ENCODE measurements at places on chromosomes 11 and 22.

DNA sequence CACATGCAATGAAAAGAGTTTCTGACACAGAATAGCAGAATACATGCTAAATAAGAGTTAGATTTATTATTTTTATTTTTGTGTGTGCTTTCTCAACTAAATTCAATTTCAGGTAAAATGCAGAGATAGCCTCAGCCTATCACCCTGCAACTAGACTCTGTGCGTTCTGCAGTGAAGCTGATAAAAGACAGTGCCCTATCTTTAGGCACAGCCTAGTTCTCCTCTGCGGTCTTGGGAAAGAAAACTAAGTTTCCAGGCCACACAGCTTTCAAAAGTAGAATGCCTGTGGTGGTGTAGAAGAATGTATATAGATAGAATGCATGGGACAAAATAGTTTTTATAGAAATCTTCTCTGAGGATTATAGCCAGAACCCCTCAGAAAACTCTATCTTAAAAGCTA lies 12.0 kb upstream of the MMP1 start:
- no peaks in the 10 kb centered on the region for H3K4me1 ChIP-seq
- no peak overlapping the region for H3K27ac ChIP-seq
- no peaks in the 10 kb centered on the region for H3K27me3 ChIP-seq
- no peaks in the 10 kb centered on the region for H3K36me3 ChIP-seq
- no peak overlapping the region for H3K4me3 ChIP-seq
- DNase-seq: no peak

GRCh38 chr11:121082670-121083069 lies 18.4 kb upstream of the TECTA start:
- no peaks in the 10 kb centered on the region for H3K27me3 ChIP-seq
- H3K4me1 ChIP-seq: no peaks in the 10 kb centered on the region
- peaks cover 10% of the 10 kb centered on the region for H3K36me3 ChIP-seq
- no peak overlapping the region for H3K4me3 ChIP-seq
- DNase-seq: no peak
- H3K27ac ChIP-seq: no peak overlapping the region

DNA sequence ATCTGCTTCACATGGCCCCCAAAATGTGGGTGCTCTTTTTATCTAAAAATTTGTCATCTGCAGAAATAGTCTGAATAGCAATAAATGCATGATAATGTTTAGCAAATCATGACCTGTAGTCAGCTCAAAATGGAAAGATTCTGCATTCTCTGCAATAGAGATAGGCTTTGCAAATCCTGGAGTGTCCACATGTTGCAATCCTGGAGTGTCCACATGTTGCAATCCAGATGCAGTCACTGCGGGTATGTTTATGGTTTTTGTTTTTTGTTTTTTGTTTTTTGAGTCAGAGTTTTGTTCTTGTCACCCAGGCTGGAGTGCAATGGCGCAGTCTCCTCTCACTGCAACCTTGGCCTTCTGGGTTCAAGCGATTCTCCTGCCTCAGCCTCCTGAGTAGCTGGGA lies 20.2 kb upstream of the LRRC32 start:
- no peaks in the 10 kb centered on the region for H3K4me1 ChIP-seq
- no peak overlapping the region for H3K27ac ChIP-seq
- no peaks in the 10 kb centered on the region for H3K36me3 ChIP-seq

DNA sequence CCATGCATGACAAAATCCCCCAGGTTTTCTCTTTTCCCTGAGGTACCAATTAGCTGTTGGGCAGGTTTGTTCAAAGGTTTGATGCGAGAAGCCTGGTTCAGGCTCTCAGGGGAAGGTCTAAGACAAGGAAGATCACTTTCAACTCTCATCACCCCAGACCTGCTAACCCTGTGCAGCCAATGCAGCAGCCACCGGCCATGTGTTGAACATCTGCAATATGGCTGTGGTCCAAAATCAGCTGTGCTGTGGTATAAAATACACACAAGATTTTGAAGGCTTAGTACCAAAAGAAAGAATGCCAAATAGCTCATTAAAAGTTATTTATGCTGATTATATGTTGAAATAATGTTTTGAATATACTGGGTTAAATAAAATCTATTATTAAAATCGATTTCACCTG lies 58.5 kb downstream of the SMCO4 start:
- no peak overlapping the region for H3K27ac ChIP-seq
- H3K36me3 ChIP-seq: peaks cover 10% of the 10 kb centered on the region
- H3K27me3 ChIP-seq: no peaks in the 10 kb centered on the region
- no peak for DNase-seq
- H3K4me1 ChIP-seq: no peaks in the 10 kb centered on the region

DNA sequence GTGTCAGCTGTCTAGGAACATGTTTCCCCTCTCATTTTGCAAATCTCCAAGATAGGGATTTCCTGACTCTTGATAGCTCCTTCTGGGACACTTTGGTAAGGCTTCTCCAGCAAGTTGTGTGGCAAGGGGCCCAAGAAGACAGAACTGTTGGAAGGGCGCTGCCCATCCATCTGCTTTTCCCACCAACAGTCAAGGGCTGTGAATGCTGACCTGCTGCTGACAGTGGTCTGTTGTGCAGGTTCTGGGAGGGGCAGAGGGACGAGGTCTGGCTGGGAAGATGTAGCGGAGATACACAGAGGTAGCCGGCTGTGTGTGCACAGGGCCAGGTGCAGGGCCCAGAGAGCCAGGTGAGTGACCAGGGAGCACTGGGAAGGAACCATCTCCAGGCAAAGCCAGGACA lies 12.2 kb downstream of the BCR start:
- no peak for DNase-seq
- H3K36me3 ChIP-seq: peaks cover 8% of the 10 kb centered on the region
- no peaks in the 10 kb centered on the region for H3K27me3 ChIP-seq

DNA sequence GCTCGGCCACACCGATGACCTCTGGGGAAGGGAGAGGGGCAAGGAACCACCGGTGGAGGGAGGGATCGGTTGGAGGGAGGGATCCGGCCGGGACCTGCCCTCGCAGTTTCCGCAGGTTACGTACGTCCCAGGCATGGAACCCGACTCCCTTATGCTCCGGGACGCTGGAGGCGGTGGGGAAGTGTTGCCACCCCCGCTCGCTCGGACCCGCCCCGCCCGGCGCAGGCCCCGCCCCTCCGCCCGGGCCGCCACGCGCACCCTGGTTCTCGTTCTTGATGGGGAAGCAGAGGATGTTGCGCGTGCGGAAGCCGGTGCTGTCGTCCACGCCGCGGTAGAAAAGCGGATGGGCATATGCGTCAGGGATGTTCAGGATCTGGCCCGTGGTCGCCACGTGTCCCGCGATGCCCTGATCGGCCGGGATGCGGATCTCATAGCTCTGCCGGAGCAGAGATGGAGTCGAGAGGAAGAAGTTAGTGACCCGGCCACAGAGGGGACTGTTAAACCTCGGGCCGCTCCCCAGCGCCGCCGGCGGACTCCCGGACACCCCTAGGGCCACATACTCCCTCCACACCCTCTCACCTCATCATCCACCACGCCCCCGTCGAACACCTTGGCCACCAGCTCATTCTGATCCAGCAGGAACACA lies 89.8 kb downstream of the PDE2A start:
- peak overlapping the region; percentile 3 for H3K4me3 ChIP-seq
- peak; percentile 84 for DNase-seq

GRCh38 chr11:125224391-125225021 lies 60.0 kb downstream of the PKNOX2 start:
- H3K4me1 ChIP-seq: no peaks in the 10 kb centered on the region
- DNase-seq: no peak
- no peak overlapping the region for H3K4me3 ChIP-seq
- H3K27ac ChIP-seq: no peak overlapping the region
- no peaks in the 10 kb centered on the region for H3K36me3 ChIP-seq

DNA sequence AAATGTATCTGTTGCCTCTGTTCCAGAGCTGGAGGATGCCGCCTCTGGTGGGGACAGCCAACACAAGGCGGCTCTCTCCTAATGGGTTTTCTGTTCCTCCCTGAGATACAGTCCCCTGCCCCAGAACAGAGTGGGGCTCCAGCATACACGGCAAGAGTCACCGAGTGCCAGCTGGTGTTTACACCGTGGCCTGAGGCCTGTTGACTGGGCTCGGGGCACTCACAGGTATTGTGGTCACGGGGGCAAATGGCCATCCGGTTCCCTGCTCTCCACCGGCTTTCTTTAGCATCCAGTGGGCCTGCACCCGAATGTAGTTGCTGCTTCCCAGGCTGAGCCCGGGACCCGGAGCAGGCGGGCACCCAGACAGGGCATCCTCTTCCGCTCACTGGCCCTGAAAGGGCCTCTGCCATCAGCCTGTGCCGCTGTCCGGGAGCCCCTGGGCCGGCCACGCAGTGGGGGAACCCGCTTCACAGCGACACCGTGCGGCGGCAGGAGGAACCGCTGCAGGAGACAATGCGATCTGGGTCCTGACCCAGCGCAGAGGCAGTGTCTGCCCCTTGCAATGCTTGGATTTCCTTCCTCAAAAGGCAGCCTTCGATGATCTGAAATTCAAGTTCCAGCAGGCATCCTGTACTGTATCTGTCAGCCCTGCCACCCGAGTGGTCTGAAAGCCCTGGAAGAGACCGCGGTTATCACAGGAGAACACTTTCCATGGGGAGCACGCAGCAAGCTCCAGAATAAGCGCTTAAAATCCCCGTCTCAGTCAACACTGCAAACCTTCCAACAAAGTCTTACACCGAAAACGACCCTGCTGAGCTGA lies 859 bp upstream of the KRTAP5-5 start:
- H3K27ac ChIP-seq: no peak overlapping the region
- H3K36me3 ChIP-seq: no peaks in the 10 kb centered on the region
- H3K27me3 ChIP-seq: no peaks in the 10 kb centered on the region
- no peak for DNase-seq
- H3K4me3 ChIP-seq: no peak overlapping the region

- H3K27ac ChIP-seq: no peak overlapping the region
- no peaks in the 10 kb centered on the region for H3K27me3 ChIP-seq
- peaks cover 6% of the 10 kb centered on the region for H3K4me1 ChIP-seq
- no peak for DNase-seq
- no peak overlapping the region for H3K4me3 ChIP-seq
- H3K36me3 ChIP-seq: no peaks in the 10 kb centered on the region
These were observed 72.4 kb downstream of the ZNRF3 start for GRCh38 chr22:28955817-28956216.

DNA sequence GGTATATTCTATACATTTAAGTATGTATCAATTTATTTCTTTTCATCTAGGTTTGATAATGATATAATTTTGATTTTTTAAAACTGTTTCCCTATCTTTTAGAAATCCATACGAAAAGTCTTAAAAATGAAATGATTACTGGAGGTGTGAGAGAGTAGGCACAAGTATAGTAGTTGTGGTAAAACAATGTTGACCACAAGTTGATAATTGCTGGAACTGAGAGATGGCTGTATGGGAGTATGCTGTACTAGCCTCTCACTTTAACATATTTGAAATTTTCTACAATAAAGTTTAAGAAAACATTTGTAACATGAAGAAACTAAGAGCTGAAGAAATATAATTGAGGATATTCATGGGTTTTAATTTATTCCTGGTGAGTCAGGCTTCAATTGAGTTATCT lies 30.0 kb downstream of the FSHB start:
- no peaks in the 10 kb centered on the region for H3K36me3 ChIP-seq
- no peak for DNase-seq
- H3K27ac ChIP-seq: no peak overlapping the region
- no peaks in the 10 kb centered on the region for H3K27me3 ChIP-seq
- no peak overlapping the region for H3K4me3 ChIP-seq
- H3K4me1 ChIP-seq: no peaks in the 10 kb centered on the region

- H3K27me3 ChIP-seq: no peaks in the 10 kb centered on the region
- H3K4me3 ChIP-seq: no peak overlapping the region
- H3K36me3 ChIP-seq: peaks cover 22% of the 10 kb centered on the region
These were observed 68.0 kb upstream of the YWHAH start for GRCh38 chr22:31876156-31876920.
